Mononuclear cell (primary cell): ENCODE measurements at places on chromosomes 6 and 20. TPM values are rescaled to one million over a fixed set of nuclear protein-coding genes. Genes with fewer than 3 reads are reported as not detected.

Gene TTLL9
- not detected for total RNA-seq

Gene PLCB1
- total RNA-seq: 14.6 TPM

Gene HLA-DRB1
- 166 TPM for total RNA-seq

Gene TMEM200A
- 0.63 TPM for total RNA-seq

Gene EDN3
- total RNA-seq: not detected

Gene CHRNA4
- total RNA-seq: not detected

Gene LAMA5
- 1.2 TPM for total RNA-seq

Gene PTK6
- 0.52 TPM for total RNA-seq

Gene RSPH9
- total RNA-seq: 0.42 TPM

Gene HLA-DMB
- total RNA-seq: 67.8 TPM

Gene PNPLA1
- 1.2 TPM for total RNA-seq

Gene EFCAB8
- total RNA-seq: 0.73 TPM

Gene ANKRD66
- total RNA-seq: not detected

Gene SYCP2L
- total RNA-seq: not detected

Gene SLC32A1
- total RNA-seq: 0.21 TPM
